ENCODE measurements at places on chromosomes 7 and 10. TPM values are rescaled to one million over a fixed set of nuclear protein-coding genes. Genes with fewer than 3 reads are reported as not detected.

DNA sequence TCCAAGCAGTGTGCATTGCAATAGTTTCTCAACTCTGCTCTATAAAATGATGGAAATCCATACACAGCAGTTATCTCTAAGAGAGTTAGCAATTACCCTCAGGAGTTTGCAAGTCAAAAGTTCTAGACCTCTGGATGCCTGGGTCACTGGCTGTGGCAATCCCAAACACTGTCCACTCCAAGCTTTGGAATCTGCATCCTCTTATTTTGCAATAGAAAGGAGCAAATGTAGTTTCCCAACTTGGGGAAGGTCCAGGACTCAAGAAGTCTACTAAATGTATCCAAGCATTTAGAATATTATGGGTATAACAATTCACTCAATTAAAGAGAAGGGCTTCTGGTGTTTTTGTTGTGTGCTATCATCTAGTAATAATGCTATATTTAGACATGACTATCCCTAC is 131.3 kb upstream of the NRP1 start:
- no peak for DNase-seq

DNA sequence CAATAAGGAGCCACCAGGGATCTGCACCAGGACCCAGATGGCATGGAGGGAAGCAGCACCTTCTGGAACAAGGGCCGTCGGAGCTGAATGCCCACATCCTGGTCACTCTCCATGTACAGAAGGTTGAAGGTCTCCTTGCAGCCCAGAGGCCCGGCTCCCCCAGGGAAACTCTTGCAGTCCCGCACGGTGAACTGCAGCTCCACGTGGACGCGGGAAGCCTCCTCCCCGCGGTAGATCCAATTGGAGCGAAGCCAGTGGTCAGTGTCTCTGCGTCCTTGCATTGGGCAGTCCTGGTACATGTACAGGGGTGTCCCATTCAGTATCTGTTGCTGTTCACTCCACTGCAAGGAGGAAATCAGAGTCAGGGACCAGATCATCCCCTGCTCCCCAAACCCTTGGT is 7.4 kb downstream of the EPHA1 start:
- DNase-seq, result peak; percentile 43

GRCh38 chr7:44802418-44803025 is 6.0 kb downstream of the PPIA start:
- DNase-seq, result no peak

- no peak for DNase-seq
Observed at GRCh38 chr10:45444022-45444421, 70.0 kb downstream of the ALOX5 start.

DNA sequence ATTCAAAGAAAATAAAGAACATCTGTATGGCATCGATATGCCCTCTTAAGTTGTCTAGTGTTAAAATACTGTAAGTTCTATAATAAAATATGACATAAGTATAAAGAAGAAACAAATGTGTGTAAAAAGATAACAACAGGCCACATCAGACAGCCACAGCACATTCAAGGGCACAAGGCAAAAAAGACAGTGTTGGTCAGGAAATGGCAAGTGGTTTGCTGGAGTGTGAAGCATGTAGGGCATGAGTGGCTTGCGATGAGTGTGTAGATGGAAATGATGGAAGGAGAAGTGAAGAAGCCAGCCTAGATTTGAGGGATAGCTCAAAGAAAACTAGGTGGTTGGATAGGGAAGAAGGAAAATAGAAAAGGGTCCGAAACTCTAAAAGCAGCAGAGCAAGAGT is 341.6 kb downstream of the CRPPA start:
- DNase-seq, result no peak

Gene ACTR1A
- 68.9 TPM for total RNA-seq
